Right renal cortex interstitium (tissue), 3 donors: ENCODE measurements at places on chromosomes 2 and 18.

DNA sequence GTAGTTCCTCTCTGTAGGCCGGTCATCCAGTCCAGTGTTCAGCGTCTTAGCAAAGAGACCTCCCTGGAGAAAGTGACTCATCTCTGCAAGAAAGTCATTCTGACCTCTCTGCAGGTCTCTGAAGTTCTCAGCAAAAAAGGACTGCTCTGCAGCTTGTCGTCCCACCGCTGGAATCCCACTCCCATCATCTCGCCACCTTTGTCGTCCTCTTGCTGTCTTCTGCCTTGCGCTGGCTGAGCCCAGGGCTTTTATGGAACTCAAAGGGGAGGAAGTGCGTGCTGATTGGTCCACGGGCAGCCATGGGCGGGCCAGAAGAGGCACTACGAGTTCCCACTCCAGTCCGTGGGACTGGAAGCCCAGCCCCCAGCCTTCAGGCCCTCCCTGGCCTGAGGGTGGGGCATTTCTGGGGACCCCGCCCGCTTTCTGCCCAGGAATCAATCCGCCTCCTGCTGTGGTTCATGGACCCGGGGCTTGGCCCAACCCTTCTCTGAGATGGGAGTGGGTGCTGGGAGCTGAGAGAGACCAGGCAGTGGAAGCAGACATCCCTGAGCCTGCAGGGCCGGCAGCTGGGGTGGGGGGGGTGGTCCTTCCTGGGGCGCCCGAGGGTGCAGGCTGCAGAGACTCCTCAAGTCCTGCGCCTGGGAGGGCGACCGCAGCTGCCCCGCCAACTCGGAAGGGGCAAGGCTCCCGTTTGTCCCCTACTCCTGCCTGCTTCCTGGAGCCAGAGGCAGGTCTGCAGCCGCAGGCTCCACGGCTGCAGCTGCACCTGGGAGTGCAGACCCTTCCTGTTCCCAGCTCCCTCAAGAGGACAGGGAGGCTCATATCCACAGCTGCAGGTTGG is 660.7 kb upstream of the RAB6C start:
- DNase-seq, result no peak

GRCh38 chr2:219158586-219158985 is 2.0 kb downstream of the NHEJ1 start:
- DNase-seq, result no peak

DNA sequence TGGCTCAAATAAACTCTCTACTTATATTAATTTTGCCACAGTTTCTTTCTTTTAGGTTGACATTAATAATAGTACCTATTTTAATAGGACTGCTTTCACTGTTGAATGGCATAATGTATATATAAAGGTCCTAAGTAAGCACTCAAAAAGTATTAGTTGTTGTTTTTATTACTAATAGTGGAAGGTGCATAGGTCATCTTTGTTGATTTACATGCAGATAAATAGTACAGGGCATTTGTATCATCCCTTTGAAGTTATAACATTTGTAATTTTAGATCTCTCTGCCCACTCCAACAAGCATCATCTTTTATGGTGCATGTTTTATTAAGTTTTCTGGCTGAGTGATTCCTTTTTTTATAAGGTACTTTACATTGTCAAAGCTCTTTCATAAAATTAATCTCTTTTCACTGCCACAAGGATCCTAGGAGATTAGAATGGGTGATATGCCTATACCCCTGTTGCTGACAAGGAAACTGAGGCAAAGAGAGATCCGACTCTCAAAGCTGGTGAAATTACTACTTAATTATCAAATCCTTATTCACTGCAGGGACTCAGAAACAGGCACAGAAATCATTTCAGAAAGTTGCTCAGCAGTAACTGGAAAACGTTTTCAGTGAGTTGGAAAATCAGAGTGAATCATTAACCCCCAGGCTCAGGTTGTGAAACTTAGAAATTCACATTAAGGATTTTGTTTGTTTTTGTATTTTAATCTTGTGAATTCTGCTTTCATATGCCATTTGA is 299.6 kb downstream of the AGPS start:
- DNase-seq, result no peak

GRCh38 chr18:41955688-41956087 is 654 bp downstream of the PIK3C3 start:
- DNase-seq, result no peak

- DNase-seq, result no peak
Observed at GRCh38 chr2:10064932-10065772, 15.1 kb downstream of the CYS1 start.

GRCh38 chr2:24712296-24712695 is 80.9 kb downstream of the PTRHD1 start:
- no peak for DNase-seq

DNA sequence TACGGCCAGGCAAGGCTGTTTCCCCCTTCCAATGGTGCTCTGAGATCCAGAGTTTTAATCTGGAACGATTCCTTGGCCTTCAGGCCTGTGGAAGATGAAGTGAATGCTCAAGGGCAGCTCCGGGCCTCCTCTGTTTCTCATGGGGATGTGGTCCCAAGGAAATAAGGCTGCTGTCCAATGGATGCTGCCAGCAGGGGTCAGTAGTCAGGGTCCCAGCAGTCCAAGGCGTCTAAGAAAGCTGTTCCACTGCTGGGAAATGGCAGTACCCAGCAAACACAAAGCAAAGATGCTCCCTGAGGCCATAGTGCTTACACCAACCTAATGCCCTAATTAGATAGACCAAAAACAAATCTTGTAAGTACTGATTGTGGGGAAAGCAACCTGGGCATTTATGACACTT is 12.5 kb downstream of the NMS start:
- no peak for DNase-seq

DNA sequence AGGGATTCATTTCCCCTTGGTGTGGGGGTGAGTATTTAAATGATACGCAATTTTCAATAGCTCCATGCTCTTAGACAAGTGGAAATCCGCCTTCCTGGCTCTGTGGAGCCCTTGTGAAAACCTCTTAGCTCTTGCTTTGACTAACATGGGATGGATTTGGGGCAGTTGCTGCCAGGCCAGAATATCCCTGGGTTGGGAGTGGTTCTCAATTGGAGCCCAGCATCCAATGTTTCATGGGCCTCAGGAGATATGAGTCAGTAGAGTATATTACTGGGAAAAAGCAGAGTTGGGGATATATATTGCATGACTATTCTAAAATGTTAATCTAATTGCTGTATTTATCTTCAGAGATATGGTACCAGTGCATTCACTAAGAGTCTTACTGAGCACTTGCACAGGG is 104.4 kb upstream of the IL1R2 start:
- no peak for DNase-seq

DNA sequence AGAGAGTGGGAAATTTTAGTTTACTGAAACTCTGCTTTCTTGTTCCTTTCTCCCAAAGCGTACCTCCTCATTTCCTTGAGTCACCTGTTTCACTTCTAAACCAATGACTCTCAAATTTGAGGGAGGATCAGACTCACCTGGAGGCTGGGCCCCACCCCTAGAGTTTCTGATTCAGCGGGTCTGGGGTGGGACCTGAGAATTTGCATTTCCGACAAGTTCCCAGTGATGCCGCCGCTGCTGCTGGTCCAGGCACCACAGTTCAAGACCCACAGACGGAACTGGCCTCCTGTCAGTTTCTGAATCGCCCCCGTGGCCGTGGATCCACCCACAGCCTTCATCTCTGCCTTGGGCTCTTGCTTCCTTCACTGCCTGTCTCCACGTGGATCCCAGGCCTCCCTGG is 44.9 kb upstream of the PELI1 start:
- DNase-seq, result no peak

- no peak for DNase-seq
Observed at GRCh38 chr2:100196786-100197494, 54.5 kb upstream of the AFF3 start.

DNA sequence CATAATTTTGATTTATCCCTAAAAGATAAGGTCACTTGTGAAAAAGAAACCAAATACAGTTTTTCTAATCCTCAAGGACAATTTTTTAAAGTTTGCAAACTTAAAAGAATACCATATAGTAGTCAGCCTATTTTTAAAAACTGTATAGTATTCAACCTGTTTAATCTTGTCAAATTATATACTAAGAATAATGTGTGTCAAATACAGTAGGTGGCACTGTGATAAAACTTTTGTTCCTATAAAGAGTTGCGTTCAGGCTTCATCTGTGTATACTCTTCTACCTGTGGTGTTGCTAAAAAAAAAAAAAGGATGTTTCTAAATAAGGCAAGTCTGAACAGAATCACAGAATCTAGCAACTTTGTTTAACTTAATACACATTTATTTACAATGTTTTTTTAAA is 68.6 kb downstream of the CCDC138 start:
- DNase-seq, result no peak

GRCh38 chr2:66437109-66437690 is 2.3 kb downstream of the MEIS1 start:
- DNase-seq, result no peak

- DNase-seq, result no peak
Observed at GRCh38 chr18:74183130-74183529, 34.8 kb downstream of the TIMM21 start.

GRCh38 chr2:71643674-71644357 is 190.5 kb downstream of the DYSF start:
- DNase-seq, result no peak

GRCh38 chr2:106562268-106563186 is 75.4 kb downstream of the CD8B2 start:
- no peak for DNase-seq

DNA sequence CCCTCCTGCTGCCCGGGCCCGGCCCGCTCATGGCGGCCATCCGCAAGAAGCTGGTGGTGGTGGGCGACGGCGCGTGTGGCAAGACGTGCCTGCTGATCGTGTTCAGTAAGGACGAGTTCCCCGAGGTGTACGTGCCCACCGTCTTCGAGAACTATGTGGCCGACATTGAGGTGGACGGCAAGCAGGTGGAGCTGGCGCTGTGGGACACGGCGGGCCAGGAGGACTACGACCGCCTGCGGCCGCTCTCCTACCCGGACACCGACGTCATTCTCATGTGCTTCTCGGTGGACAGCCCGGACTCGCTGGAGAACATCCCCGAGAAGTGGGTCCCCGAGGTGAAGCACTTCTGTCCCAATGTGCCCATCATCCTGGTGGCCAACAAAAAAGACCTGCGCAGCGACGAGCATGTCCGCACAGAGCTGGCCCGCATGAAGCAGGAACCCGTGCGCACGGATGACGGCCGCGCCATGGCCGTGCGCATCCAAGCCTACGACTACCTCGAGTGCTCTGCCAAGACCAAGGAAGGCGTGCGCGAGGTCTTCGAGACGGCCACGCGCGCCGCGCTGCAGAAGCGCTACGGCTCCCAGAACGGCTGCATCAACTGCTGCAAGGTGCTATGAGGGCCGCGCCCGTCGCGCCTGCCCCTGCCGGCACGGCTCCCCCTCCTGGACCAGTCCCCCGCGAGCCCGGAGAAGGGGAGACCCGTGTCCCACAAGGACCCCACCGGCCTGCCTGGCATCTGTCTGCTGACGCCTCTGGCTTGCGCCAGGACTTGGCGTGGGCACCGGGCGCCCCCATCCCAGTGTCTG is 767 bp downstream of the RHOB start:
- no peak for DNase-seq

- no peak for DNase-seq
Observed at GRCh38 chr2:68839260-68839833, 31.9 kb downstream of the BMP10 start.

DNA sequence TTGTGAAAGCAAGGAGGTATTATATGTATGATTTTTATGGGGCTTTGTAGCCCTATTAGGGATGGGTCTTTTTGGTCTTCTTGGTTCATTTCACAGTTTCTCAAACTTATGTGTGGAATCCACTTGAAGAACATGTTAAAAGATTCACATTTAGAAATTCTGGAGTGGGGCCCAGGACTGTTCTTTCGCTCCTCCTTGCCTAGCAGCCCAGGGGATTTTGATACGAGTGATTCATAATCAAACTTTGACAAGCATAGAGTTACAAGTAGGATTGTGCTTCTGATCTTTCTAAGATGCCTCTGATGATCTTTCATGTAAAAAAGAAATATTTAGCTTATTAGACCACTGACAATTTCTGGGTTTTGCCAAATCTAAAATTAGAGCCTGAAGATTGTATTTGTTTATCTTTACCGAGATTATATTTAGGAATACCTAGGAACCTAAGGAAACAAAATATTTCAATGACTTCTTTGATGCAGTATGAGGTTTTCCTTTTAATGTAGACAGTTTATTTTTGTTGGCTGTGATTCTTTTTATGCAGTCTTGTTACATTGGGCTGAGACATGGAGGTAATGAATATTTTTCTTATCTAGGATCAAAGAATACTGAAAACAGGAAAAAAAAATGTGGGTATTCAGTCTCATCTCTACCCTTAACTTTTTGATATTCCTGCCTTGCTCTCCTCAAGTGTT is 324.0 kb downstream of the PARD3B start:
- DNase-seq, result no peak

DNA sequence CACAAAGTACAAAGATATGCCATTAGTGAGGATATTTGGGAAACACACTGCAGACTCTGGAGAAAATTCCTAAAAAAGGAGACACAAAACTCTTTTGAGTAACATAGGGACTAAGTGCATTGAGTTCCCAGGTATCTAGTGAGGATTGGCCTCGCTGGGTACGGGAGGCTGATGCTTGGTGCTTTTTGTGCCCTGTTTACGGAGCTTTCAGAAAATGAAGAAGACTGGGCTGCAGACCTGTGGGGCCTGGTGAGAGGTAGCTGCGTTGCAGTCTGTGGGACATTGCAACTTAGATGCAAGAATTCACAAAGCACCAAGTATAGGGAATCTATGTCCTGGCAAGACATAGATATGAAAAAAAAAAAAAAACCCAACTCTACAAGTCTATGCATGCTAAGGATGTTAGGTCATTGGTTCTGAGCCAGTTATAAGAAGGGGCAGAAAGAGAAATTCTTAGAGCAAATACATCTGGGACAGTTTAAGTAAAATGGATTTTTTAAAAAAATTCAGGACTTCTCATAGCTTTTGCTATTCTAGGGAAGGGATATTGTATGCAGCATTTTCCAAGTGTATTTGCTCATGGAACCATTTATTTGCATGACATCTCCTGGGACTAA is 156.0 kb downstream of the SLC4A3 start:
- no peak for DNase-seq

- DNase-seq, result no peak
Observed at GRCh38 chr2:150303281-150303680, 184.2 kb downstream of the RND3 start.
